Heart right ventricle (tissue), 16 donors: ENCODE measurements at places on chromosomes 5 and 9. TPM values are rescaled to one million over a fixed set of nuclear protein-coding genes. Genes with fewer than 3 reads are reported as not detected.

The SLC25A2 gene
- not detected for polyA plus RNA-seq

The SCGB3A1 gene
- polyA plus RNA-seq = 0.38 TPM

The TMEM171 gene
- 0.03 TPM for polyA plus RNA-seq

The TTC16 gene
- polyA plus RNA-seq = 0.04 TPM

The MYOZ3 gene
- polyA plus RNA-seq = 0.91 TPM

- DNase-seq = no peak
These were observed 18.0 kb downstream of the SLC44A1 start for GRCh38 chr9:105262497-105262896.

DNA sequence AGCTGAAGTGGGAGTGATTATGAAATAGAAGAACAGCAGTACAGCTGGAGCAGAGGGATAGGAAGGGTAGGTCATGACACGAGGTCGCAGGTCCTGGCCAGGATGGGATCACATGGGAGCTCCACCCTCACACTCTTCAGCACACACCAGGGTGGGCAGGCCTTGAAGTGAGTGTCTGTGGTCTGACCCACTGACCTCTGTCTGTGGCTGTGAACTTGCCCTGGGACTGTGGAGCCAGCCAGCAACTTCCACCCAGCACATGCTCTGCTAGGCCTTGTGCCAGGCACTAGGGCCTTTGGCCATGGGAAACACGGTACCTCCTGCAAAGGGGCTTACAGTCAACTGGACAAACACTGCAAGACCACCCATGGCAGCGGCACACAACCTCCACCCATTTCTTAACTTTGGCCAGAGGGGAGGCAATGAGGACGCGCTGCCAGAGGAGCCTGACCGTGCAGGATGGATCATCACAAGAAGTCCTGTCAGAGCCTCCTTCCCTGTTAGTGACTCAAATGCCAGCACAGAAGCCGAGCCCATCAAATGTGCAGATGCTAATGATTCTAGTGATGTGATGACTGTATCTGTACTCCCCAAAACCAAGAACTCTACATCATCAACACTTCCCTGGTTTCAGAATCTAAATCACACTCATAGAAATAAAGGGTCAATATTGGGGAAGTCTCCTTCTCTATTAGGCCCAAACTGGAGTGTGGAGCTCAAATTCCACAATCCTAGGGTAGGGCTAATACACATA lies 113.6 kb downstream of the DPYSL3 start:
- peak; percentile 48 for DNase-seq

DNA sequence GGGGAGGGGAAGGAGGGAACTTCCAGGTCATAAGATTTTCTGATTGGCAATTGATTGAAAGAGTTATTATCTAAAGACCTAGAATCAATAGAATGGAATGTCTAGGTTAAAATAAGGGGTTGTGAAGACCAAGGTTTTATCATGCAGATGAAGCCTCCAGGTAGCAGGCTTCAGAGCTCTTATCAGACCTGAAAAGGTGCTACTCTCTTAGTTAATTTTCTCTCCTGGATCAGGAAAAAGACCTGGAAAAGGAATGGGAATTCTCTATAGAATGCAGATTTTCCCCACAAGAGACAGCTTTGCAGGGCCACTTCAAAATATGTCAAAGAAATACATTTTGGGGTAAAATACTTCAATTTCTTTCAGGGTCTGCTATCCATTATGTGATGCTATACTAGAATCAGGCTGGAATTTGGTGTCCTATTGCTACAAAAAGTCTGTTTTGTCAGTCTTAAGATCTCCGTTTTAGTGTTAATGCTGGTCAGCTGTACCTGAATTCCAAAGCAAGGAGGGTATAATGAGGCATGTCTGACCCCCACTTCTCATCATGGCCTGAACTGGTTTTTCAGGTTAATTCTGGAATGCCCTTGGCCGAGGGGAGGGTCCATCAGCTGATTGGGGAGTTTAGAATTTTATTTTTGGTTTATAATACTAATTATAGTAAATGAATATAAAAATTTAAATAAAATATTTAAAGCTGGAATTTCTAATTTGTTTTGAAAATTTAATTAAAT lies 16.6 kb upstream of the STOM start:
- no peak for DNase-seq

DNA sequence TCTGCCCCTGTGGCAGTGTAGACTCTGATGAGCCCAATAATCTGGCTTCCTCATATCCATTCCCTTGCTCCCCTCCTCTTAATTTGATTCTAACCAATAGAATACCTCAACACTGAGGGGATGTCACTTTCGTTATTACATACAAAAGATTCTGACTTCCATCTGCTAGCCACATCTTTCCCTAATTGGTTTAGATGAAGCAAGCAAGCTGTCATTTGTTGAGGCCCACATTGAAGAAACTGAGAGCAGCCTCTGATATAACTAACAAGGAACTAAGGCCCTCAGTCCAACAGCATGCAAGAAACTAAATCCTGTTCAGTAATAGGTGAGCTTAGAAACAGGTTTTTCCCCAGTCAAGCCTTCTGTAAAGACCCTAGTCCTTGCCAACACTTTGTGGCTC lies 5.8 kb downstream of the ADAMTS6 start:
- no peak for DNase-seq

DNA sequence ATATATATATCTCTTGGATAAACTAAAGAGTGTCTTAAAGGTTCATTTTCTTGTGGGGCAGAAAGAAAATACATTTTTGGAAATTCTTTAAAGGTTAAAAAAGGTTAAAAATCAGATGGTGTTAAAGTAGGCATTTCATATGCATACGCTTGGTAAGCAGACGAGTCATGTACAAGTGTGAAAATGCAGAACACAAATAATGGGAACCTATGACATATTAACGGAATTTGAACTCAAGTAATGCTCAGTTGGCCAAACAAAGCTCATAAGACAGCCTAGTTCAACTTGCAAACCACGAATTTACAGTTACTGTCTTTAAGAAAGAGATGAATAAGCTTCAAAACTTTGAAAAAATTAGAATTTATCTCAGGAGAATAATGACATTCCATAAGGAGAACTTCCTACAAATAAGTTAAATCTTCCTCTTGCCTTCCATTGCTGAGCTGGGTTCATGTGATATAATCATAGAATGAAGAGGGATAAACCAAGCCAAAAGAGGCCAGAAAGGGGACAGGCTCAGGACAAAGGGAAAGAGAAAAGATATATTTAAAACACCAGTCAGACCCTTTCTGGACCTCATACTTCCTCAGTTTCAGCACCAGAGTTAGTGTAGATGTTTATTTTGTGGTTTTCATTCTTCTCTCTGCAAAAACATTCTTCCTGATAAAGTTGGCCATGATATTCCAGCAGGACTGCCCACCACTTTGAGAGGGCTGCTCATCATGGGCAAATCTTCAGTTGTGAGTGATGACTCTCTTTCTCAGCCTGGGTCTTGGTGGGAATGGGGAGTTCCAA lies 256.7 kb upstream of the CD180 start:
- no peak for DNase-seq

DNA sequence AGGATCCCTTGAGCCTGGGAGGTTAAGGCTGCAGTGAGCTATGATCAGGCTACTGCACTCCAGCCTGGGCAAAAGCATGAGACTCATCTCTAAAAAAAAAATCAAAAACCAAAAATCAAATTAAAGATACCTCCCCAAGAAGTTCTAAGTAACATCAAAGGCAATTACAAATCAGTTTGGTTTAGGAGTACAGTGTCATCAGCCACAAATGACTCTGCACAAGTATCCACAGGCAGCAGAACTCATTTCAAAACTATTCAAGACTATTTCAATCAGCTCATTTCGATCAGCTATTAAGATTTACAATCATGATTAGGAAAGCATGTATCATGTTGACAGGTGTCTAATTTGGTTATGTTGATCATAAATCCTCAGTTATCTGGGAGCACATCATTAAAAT lies 19.1 kb downstream of the TRMO start:
- DNase-seq = no peak

GRCh38 chr9:110049699-110050450 lies 158.1 kb downstream of the C9orf152 start:
- peak; percentile 48 for DNase-seq

- DNase-seq = peak; percentile 50
These were observed 638 bp downstream of the MARCHF3 start for GRCh38 chr5:127029581-127030258.

DNA sequence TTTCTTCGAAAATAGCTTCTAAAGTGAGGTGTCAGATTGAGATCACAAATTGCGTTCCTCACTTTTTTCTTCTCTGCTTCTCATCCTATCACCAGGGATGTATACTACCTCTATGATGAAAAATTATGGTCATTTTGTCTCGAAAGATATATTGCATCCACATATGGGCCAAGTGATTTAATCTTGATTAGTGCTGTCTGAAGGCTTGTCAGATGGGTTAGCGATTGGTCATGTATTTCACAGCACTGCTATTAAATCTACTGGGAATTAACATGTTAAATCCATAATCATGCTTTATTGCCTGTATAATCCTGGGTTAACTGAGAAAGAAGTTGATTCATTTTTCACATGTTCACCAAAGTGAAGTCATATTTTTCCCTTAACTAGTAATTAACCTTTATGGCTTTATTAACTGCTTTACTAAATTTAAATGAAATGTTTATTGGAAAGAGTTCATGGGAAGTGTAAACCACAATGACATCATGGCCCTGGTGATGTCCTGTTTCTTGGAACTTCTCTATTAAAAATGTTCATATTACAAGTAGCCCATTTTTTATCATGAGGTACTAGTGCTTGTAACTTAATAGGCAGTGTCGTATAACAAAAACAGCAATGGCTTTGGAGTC lies 193.3 kb downstream of the SMC2 start:
- DNase-seq = no peak

- DNase-seq = no peak
These were observed 236.2 kb upstream of the NFIL3 start for GRCh38 chr9:91659529-91660495.

GRCh38 chr5:168585119-168585856 lies 6.1 kb upstream of the PANK3 start:
- DNase-seq = no peak

GRCh38 chr9:124272118-124272517 lies 14.4 kb downstream of the NEK6 start:
- DNase-seq = no peak

GRCh38 chr9:80946496-80947170 lies 742.7 kb downstream of the TLE1 start:
- no peak for DNase-seq

DNA sequence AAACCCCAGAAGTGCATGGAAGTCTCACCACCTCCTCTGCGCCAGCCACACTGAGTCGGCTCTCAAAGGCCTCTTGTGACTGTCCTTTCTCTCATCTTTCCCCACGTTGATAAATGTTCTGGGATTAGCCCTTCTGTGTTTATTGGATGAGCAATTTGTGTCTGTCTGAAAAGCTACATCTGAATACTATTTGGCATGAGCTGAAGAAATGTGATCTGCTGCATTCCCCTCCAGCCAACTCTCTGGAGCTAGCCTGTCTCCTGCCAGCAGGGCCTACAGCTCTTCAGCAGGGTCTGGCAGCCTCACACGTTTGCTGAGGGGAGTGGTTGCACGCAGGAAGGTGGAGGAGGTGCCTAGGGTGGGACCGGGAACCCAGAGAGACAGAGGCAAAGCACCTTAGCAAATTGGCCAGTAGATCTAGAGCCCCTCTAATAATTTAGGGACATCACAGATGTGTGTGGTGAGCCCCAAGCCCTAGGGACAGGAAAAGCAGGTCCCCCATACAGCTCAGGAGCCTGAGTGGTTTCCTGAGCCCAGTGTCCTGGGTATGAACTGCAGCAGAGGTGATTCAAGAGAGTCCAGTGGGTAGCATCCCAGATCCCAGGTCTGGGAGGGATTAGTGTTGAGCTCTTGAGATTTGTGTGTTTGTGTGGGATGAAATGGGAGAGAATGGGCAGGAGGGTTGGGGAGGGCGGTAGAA lies 20.5 kb upstream of the B4GALT1 start:
- DNase-seq = peak; percentile 70

GRCh38 chr9:81112627-81113452 lies 576.5 kb downstream of the TLE1 start:
- DNase-seq = no peak

GRCh38 chr5:84568171-84568570 lies 183.5 kb upstream of the EDIL3 start:
- DNase-seq = no peak

DNA sequence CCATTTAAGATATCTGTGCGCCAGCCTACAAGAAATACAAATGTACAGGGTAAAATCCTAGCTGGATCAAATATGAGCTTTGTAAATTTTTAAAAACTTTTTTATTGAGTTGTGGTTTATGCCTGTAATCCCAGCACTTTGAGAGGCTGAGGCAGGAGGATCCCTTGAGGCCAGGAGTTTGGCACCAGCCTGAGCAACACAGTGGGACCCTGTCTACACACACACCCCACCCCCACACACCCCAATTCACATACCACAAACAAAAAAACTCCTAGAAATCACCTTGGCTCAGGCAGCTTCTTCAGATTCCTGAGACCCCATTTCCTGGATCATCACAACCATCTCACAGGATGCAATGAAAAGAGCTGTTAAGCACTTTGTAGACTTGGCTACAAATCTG lies 46.4 kb downstream of the CDK7 start:
- no peak for DNase-seq

DNA sequence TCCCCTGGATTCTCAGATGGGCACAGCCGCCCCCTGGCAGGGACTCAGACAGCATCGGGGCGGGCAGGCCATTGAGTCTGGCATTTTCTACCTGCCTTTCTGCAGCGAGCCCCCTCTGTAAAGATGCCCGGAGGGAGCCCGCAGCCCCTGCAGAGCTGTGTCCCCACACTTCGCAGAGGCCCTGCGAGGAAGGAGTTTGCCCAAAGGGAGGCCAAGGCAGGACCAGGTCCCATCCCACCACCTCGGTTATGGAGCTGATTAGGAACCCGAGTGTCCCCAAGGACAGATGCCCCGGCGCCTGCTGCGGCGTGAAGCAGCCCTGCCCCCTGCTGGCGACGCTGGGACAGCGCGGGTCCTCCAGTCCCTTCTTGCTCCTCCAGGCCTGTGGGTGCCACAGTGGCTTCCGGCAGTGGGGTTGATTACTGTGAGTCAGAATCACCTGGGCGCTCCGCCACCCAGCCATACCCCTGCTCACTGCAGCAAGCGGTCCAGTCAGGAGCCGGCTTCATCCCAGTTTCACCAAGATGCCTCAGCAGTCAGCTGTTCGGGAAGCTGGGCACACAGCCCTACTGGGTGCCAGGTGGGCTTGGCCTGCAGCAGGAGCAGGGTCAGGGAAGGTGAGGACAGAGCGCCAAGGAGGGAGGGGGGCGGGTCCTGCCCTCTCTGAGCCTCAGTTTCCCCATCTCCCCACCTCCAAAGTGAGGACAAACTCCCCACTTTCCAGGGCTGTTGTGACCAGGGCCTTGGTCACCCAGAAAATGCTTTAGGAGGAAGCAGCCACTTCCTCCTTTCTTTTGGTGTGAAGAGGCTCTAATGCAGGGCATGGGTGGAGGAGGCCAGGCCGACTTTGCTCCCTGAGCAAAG lies 117.2 kb downstream of the RXRA start:
- peak; percentile 78 for DNase-seq
